IPS DF 6.9 (cell line): ENCODE measurements at places on chromosomes 2 and 18.

DNA sequence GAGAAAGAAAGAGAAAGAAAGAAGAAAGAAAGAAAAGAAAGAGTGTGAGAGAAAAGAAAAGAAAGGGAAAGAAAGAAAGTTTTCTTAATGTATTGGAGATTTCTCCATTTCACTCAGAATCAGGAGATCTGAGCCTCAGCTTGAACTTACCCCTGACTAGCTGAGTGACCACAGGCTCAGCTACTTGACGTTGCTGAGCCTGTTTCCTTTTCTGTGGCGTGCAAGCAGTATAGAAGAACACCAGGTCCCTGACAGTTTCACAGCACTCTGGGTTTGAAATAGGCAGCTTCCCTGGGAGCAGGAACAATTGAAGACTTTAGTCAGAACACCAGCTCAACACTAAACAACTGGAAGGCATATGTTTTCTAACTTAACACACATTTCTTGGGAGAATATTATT is 44.7 kb downstream of the MARCO start:
- DNase-seq = no peak

- no peak for DNase-seq
Measured at GRCh38 chr2:45840481-45840880, 189.0 kb downstream of the PRKCE start.

DNA sequence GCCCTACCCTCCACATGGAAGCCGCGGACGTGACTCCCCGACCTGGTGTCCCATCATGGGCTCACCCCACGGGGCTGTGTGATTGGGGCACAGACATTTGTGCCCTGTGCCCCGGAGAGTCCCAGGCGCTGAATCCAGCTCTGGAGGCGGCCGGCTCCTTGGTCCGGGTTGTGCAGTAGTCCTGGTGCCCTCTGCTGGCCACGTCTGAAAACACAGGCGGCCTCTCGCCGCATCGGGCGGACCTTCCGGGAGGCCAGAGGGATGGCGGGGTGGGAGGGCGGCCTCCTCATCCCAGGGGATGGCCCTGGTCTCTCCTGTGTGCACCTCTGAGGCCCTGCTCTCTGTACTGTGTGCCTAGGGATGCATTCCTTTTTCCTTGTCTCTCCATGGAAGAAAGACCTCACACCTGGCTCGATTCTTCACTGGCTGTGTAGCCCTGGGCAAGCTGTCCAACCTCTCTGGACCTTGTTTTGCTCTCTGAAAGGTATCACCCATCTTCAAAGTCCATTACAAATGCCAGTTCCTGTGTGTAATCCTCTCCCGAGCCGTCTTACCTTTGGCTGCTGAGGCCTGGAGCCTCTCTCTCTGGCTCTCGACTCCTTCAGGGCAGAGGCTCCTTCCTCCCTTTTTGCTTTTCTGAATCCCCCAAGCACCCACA is 27.6 kb downstream of the CELF4 start:
- no peak for DNase-seq

- no peak for DNase-seq
Measured at GRCh38 chr18:48988508-48989303, 37.9 kb upstream of the SMAD7 start.

DNA sequence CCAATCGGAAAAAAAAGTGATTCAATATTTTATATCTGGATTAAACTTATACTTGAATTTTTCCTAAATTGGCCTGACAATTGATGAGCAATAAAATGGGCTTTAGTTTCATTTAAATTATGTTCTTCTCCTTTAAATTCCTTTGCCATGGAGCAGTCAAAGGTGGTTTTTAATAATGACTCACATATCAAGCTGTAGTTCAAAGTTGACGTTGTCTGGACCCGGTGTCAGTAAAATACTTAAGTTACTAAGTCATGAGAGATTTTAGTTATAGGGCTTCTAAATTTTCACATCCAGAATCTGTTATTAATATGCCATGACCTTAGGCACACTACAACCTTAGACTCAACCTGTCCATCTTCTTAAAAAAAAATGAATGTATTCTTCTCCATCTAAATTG is 62.5 kb downstream of the CDH2 start:
- no peak for DNase-seq

DNA sequence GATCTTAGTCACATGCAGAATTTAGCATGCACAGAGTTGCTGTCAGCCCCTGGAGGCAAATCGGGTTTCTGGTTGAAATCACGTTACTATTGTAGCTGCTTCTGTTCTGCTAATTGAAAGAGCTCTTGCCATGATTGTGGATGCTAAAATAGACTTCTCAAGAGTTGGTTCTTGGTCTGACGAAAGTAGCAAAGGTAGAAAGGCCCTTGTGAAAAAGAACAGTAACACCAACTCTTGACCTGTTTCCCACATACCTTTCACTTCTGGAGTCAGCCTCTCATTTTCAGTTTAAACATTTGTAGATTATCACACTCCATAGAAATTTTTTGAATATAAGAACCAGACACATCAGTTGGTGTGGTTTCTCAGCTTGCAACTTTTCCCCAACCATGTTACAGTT is 110.0 kb upstream of the EPB41L3 start:
- no peak for DNase-seq
